ENCODE measurements at places on chromosomes 5 and 9.

DNA sequence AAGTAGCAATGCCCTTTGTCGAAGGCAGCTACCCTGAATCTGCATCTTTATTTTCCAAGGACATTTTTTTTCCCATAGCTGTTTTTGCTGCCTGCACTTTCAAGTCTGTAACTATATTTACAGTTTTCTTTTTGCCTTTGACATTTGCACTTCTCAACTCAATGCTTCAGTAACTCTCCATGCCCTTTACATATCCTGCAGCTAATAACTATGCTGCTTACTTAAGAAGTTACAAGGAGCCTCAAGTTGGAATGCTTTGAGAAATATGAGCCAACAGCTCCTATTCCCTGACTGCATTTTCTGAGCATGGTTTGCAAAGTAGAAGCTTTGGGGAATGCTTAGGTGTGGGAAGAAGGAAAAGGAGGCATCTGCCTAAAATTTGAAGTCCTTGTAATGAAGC is 194.8 kb upstream of the TRPC7 start:
- no peak for DNase-seq

DNA sequence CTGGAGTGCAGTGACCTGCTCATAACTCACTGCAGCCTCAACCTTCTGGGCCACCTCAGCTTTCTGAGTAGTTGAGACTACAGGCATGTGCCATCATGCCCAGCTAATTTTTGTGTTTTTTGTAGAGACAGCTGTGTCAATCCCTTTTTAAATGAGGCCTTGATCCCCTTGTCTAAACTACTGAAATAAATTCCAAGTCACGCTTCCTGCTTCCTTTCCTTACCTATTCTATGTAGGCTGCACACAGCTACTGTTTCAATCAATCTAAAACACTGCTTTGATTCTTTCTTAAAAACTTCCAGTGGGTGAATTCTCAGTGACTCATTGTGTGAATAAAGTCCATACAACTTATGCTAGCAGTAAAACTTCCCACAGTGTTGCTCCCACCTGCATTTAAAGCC is 2.9 kb upstream of the C7 start:
- DNase-seq = no peak

DNA sequence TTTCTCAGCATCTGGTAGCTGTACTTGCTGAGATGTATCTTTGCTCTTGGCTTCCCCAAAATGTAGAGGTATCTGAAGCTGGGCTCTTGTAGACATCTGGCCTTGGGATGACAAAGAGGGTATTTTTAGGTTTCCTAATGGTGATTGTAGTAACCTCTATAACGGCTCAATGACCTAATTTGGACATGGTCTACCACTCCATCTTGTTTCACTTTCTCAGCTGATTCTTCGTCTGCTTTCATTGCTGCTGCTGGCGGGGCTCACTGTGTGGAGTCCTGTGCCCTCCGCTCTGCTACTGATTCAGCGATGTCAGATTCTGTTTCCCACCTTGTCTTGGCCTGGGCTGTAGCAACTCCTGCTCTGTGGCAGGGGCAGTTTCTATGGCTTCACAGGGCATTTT is 12.7 kb upstream of the MARCHF11 start:
- DNase-seq = no peak

DNA sequence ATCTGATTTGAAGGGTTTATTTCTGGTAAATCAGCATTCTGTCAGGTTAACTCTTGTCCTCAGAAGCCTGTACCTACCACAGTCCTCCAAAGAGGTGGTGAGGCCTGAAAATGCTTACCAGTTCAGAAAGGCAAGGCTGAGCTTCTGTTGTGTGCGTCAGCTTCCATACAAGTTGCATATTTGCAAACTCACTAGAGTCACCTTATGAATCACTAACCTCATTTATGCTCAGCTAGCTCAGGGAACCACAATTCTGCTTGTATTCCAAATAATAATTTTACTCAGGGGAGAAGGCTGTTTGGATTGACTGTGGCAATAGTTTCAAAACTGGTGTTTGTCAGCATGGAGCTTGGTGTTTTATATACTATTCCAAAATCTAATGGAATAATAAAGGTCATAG is 355.1 kb upstream of the RFX3 start:
- peak; percentile 88 for DNase-seq

DNA sequence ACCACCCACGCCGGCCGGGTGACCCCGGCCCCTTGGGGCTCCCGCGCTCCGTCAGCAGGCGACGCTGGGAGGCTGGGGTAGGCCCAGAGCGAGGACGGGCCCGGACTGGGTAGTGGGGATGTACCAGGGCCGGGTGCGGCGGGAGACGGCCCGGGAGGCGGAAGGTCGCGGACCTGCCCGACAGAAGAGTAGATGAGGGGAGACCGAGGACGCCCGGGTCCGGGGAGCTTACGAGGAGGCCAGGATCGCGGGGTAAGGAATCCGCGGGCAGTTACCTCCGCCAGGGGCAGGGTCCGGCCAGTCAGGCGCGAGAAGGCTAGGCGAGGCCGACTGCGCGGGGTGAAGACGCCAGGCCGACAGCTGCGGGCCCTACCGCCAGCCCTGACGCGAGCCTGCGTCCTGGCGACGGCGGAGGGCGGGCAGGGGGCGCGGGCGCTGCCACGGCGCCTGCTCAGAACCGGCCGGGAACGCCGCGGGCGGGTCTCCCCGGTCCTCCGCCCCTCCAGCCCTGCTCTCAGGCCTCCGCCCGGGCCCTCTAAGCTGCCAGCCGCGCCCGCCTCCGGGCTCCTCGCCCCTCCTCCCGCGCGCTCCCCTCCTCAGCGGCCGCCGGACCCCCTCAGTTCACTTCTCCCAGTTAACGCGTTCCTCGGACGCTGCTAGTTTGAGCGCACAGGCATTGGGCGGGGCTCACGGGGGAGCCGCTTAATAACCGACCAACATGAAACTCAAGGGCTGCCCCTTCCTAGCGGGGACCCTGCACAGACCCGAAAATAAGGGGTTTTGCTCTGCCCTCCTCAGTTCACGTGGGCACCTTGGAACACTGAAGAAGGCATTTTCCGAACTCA is at the start of gene CPLANE1:
TSS of gene CPLANE1 (minus strand) at position 407 of the 845 bp plus-strand sequence. CDS start 1,678 bp downstream, outside the sequence.
- peak; percentile 82 for DNase-seq

GRCh38 chr5:180085837-180086236 is 14.3 kb upstream of the RNF130 start:
- no peak for DNase-seq

DNA sequence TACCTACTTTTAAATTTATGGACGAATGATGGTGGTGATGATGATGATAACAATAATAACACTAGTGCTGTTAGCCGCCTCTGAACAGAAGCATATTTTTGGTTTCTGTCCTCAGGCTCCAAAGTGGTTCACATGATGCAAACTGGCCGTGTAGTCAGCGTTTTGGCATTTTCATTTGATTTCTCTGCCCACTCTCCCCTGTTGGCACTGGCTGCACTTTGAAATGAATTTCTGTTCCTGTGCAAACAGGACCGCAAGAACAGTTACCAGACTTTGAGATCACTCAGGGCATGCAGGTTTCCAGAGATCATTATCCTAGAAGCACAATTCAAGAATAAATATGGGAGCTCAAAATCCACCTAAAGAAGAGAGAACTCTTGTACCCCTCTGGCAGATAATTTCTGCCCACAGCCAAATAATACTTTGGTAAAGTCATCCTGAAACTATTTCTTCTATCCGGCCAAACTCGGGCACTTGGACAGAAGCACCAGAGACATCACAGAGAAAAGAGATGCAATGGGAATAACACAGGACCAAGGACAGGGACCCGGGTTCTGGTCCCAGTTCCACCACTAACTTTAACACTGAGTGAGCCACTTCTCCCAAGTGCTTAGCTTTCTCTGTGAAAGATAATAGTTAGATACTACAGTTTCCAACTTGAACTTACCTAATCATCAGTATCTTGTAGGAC is 201.7 kb upstream of the PTGER4 start:
- peak; percentile 93 for DNase-seq

Data from EL (cell line).